ENCODE measurements at places on chromosomes 7 and 10. TPM values are rescaled to one million over a fixed set of nuclear protein-coding genes. Genes with fewer than 3 reads are reported as not detected.

The FKBP6 gene
- not detected for total RNA-seq

The CALCR gene
- not detected for total RNA-seq

The UCMA gene
- total RNA-seq, result not detected

The OR6B1 gene
- not detected for total RNA-seq

The COL28A1 gene
- 0.39 TPM for total RNA-seq

The ADRB1 gene
- not detected for total RNA-seq

The PPP1R9A gene
- 14.7 TPM for total RNA-seq

The ENO4 gene
- total RNA-seq, result 1.3 TPM

The KAZALD1 gene
- 0.59 TPM for total RNA-seq

The ECHDC3 gene
- 11.8 TPM for total RNA-seq

The CACNB2 gene
- total RNA-seq, result 3.2 TPM

The HHEX gene
- total RNA-seq, result not detected

The SFRP5 gene
- total RNA-seq, result not detected

The UTF1 gene
- total RNA-seq, result 0.61 TPM

The SPDYE2B gene
- not detected for total RNA-seq

Measured in glutamatergic neuron (in vitro differentiated cells).